ENCODE measurements at places on chromosomes 3 and 15. TPM values are rescaled to one million over a fixed set of nuclear protein-coding genes. Genes with fewer than 3 reads are reported as not detected.

DNA sequence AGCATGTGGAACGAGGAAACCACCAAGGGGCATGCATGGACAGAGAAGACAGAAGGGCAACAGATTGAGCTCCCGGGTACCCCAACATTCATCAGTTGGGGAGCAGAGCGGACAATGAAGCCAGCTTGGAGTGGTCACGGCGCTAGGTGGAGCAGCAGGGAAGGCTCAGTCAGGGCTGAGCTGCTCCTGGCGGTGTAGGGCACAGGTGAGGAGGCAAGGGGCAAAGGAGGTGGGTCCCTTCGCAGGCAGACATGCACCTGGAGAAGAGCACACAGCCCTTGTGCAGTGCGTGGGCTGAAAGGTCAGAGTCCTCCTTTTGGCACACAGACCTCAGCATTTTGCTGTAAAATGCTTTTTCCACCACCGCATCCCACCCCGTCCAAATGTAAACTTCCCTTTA lies 90.0 kb upstream of the SLC6A6 start:
- H3K27me3 ChIP-seq = peaks cover 28% of the 10 kb centered on the region

Gene SLC24A5
- not detected for polyA plus RNA-seq

DNA sequence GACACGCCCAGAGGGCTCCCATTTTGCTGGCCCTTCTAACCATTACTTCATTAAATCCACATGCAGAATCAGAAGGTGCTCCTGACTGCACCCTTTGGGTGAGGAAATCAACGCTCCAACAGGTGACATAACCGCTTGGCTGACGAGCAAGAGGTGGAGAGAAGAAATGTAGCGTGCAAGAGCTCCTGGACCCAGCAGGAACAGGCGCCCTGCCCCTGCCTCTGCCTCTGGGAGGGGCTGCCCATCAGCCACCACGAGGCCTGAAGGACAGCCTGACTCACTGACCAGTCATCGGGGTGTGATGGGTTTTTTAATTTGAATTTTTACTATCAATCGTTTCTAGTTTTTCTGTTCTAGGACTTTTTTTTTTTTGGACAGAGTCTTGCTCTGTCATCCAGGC lies 218.2 kb downstream of the ADAMTS17 start:
- no peaks in the 10 kb centered on the region for H3K36me3 ChIP-seq
- H3K27me3 ChIP-seq = peaks cover 4% of the 10 kb centered on the region
- DNase-seq = no peak
- no peak overlapping the region for H3K27ac ChIP-seq
- H3K4me1 ChIP-seq = no peaks in the 10 kb centered on the region

Gene MNS1
- polyA plus RNA-seq = 0.29 TPM

Gene PTX3
- polyA plus RNA-seq = 0.16 TPM

GRCh38 chr3:151210676-151211381 lies 7.8 kb upstream of the GPR171 start:
- no peaks in the 10 kb centered on the region for H3K27me3 ChIP-seq
- H3K4me1 ChIP-seq = no peaks in the 10 kb centered on the region
- no peak for DNase-seq
- no peak overlapping the region for H3K27ac ChIP-seq

- H3K4me3 ChIP-seq = no peak overlapping the region
- no peak overlapping the region for H3K27ac ChIP-seq
- H3K36me3 ChIP-seq = peaks cover 66% of the 10 kb centered on the region
- no peak for DNase-seq
- H3K4me1 ChIP-seq = peaks cover 3% of the 10 kb centered on the region
- H3K27me3 ChIP-seq = no peaks in the 10 kb centered on the region
These were observed 8.0 kb downstream of the ALS2CL start for GRCh38 chr3:46685446-46685845.

- H3K27me3 ChIP-seq = no peaks in the 10 kb centered on the region
- H3K4me1 ChIP-seq = peaks cover 5% of the 10 kb centered on the region
- H3K36me3 ChIP-seq = no peaks in the 10 kb centered on the region
- no peak for DNase-seq
These were observed 102.5 kb downstream of the ZMAT3 start for GRCh38 chr3:178969004-178969700.

DNA sequence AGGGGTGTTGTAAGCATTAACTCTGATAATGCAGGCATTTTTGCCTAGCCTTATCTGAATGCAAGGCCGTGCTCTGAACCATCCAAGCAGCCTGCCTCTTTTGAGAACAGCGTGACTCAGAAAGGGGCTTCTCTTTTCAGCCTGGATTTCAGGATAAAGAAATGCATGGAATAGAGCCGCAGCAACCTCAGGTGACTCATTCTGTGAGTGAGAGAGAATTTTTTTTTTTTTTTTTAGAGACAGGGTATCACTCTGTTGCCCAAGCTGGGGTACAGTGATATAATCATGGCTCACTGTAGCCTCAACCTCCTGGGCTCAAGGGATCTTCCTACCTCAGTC lies 20.6 kb upstream of the PDE8A start:
- H3K27ac ChIP-seq = no peak overlapping the region
- H3K4me3 ChIP-seq = no peak overlapping the region
- H3K4me1 ChIP-seq = no peaks in the 10 kb centered on the region

- no peak for DNase-seq
- H3K36me3 ChIP-seq = peaks cover 6% of the 10 kb centered on the region
- no peaks in the 10 kb centered on the region for H3K4me1 ChIP-seq
These were observed 142.1 kb upstream of the CGNL1 start for GRCh38 chr15:57234156-57234555.

Gene EPHA3
- 0.13 TPM for polyA plus RNA-seq

DNA sequence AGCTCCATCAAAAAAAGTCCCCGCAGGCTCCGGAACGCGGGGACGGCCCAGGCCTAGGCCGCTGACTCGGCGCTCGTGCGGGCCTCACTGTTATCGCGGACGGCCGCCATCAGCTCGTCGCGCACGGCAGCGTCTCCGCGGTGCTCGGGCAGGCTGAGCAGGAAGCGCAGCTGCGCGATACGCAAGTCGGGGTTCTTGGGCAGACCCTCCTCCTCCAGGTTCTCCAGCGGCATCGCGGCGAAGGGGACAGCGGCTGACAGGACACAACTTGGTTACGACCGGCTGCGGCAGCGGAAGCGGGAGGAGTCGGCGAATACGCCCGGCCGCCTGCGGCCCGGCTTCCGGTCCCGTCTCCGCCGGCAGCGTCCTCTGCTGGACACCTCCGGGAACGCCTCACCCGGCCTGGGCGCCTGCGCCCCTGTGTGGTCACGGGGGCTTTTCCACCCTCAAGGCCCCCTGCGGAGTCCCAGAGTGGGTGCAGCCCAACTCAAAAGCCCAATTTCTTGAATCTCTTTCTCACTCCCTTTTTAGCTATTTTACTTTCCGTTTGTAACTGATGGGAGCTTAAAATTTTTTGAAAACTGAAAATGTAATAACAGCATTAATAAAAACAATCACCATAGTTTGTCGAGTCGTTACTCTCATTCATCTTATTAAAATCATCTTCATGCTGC lies at the start of gene PSMD6:
Gene PSMD6, minus strand, starts transcription at position 308 of the 674 bp plus-strand sequence. Its CDS starts 75 bp downstream, at position 233.
- DNase-seq = peak; percentile 42
- H3K4me3 ChIP-seq = peak within 1 kb of the TSS; percentile 97
- peaks cover 11% of the 10 kb centered on the region for H3K4me1 ChIP-seq
- no peaks in the 10 kb centered on the region for H3K27me3 ChIP-seq
- H3K27ac ChIP-seq = peak within 1 kb of the TSS; percentile 92
- H3K36me3 ChIP-seq = peaks cover 8% of the 10 kb centered on the region

DNA sequence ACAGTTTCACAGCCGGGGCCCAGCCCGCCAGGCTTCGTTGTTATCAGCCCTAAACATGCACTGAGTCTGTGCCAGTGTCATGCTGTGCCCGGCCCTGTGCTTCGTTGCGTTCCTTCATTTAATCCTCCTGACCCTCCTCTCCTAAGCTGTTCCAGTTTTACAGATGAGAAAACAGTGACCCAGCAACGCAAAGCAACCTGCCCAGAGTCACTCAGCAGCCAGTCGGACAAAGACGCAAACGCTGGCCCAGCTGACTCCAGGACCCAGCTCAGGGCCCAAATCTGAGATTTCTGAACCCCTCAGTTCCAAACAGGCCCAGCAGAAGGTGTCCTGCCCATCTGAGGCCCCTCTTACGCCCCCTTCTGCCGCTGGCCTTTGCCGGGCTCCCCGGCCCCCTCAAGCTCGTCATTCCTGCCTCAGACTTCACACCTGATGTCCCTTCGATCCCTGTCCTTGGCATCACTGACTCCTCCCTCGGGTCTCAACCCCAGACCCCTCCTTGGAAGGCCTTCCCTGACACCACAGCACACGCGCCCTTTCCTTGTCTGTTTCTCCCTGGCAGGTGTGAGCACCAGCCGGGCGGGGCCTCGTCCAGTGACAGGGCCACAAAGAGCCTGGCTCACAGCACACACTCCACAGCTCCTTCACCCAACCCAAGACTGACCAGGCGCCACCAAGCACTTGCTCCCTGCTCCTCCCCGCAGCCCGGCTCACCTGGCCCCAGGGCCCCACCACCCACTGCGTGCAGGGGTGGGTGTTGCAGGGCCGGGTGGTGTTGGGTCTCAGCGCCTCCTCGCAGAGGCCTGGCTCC lies 48.1 kb downstream of the ADAMTS7 start:
- H3K4me3 ChIP-seq = no peak overlapping the region
- H3K27me3 ChIP-seq = no peaks in the 10 kb centered on the region
- no peaks in the 10 kb centered on the region for H3K36me3 ChIP-seq
- H3K4me1 ChIP-seq = peaks cover 6% of the 10 kb centered on the region
- no peak for DNase-seq
- no peak overlapping the region for H3K27ac ChIP-seq

DNA sequence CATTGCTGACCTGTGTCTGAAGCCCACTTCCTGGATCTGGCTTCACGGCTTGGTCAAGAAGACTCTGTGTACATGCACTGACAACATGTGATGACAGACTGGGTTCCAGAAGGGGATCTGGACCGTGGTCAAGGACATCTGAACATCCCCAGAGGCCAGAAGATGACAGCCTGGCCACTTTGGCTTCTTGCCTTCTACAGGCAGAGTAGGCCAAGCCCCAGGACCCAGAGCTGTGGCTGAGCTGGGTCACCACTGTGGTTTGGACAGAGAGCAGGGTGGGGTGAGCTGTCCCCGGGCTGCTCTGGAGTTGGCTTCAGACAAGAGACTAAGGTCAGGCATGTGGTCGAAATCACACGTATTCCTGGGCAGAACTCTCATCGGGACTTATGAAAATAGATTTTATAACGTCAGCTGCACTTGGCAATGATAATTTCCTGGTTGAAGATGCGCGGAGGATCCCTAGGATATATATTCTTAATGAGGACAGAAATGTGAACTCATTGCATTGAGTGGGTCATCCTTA lies 114.1 kb upstream of the FRMD4B start:
- H3K27me3 ChIP-seq = no peaks in the 10 kb centered on the region
- no peak overlapping the region for H3K4me3 ChIP-seq
- peaks cover 8% of the 10 kb centered on the region for H3K4me1 ChIP-seq
- DNase-seq = no peak

Gene CLRN1
- not detected for polyA plus RNA-seq

DNA sequence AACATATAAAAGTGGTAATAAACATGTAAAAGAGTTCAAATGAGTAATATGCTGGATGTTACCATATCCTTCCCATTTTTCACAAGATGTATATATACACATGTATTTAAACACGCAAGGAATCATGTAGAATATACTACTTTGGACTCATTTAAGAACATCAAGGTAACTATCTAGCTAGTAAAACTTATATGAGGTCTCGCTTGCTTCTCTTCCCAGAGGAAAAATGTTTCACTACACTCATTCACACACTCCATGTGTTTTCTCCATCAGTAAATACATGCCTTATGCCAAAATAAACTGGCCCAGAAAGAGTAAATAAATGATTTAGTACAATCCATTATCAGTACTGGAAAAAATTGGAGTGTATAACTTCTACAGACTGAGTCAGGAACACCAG lies 229.2 kb upstream of the MME start:
- H3K4me1 ChIP-seq = no peaks in the 10 kb centered on the region
- no peaks in the 10 kb centered on the region for H3K36me3 ChIP-seq
- DNase-seq = no peak
- no peak overlapping the region for H3K4me3 ChIP-seq
- no peak overlapping the region for H3K27ac ChIP-seq
- H3K27me3 ChIP-seq = no peaks in the 10 kb centered on the region

DNA sequence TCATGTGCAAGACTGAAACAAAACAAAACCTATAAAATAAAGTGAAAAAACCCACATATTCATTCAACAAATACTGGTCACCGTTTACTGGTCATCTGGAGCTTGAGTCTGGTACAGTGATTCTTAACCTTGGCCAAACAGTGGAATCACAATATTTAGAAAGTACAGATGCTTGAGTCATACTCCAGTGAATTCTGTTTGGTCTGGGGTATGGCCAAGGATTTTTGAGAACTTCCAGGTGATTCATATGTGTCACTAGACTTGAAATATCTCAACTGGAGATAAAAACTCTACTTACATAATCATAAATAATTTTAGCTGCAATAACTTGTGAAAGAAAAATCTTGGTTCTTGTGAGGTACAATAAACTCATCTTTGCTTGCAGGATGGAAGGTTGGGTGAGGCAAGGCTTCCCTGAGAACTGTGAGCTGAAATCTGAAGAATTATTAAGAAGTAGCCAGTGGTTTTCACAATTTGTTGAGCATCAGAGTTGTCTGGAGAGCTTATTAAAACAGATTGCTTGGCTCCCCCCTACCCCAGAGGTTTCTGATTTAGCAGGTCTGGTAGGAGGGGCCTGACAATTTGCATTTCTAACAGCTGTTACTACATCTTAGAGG lies 9.6 kb downstream of the NEK11 start:
- H3K4me3 ChIP-seq = no peak overlapping the region
- H3K27me3 ChIP-seq = no peaks in the 10 kb centered on the region
- no peaks in the 10 kb centered on the region for H3K4me1 ChIP-seq
- DNase-seq = no peak

Gene CDCP1
- polyA plus RNA-seq = 71.0 TPM

Gene TMEM89
- polyA plus RNA-seq = not detected

- no peak overlapping the region for H3K4me3 ChIP-seq
- no peak for DNase-seq
- H3K27me3 ChIP-seq = no peaks in the 10 kb centered on the region
- no peaks in the 10 kb centered on the region for H3K36me3 ChIP-seq
- no peak overlapping the region for H3K27ac ChIP-seq
- H3K4me1 ChIP-seq = peaks cover 15% of the 10 kb centered on the region
These were observed 147.6 kb downstream of the KLF13 start for GRCh38 chr15:31474059-31474868.

Gene CHDH
- 0.04 TPM for polyA plus RNA-seq

Gene ONECUT1
- polyA plus RNA-seq = not detected

GRCh38 chr3:16297997-16298885 lies 33.2 kb downstream of the OXNAD1 start:
- H3K36me3 ChIP-seq = peaks cover 9% of the 10 kb centered on the region
- no peaks in the 10 kb centered on the region for H3K27me3 ChIP-seq
- H3K4me1 ChIP-seq = no peaks in the 10 kb centered on the region
- no peak for DNase-seq
- H3K4me3 ChIP-seq = no peak overlapping the region

Gene EFCC1
- polyA plus RNA-seq = not detected

DNA sequence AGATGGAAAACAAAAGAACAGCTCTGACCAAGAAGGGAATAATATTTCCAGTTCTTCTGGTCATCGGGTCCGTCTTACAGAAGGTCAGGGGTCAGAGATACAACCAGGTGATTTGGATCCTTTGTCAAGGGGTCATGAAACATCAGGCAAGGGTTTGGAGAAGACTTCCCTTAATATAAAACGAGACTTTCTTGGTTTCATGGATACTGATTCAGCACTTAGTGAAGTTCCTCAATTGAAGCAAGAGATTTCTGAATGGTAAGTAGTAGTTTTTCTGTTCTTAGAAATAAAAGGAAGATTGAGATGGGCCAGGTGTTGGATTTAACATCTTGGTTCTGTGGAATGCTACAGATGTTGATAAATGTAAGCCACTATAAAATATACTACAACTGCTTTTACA lies 9.5 kb downstream of the MGA start:
- H3K4me3 ChIP-seq = no peak overlapping the region
- no peak for DNase-seq
- no peaks in the 10 kb centered on the region for H3K27me3 ChIP-seq
- peaks cover 4% of the 10 kb centered on the region for H3K4me1 ChIP-seq
- no peak overlapping the region for H3K27ac ChIP-seq

Gene SLC22A14
- polyA plus RNA-seq = 0.08 TPM

GRCh38 chr15:86855307-86856291 lies 775.9 kb downstream of the AGBL1 start:
- no peaks in the 10 kb centered on the region for H3K27me3 ChIP-seq
- H3K4me3 ChIP-seq = no peak overlapping the region
- H3K4me1 ChIP-seq = no peaks in the 10 kb centered on the region

Gene C2CD4A
- not detected for polyA plus RNA-seq

Measured in keratinocyte (primary cell).